KG1 (cell line): ENCODE measurements at places on chromosomes 2 and 18.

GRCh38 chr2:238155051-238155760 is 3.6 kb upstream of the ERFE start:
- no peak for DNase-seq

GRCh38 chr2:7012141-7012764 is 95.0 kb downstream of the RNF144A start:
- DNase-seq = no peak

- no peak for DNase-seq
Observed at GRCh38 chr2:5472673-5473072, 219.5 kb upstream of the SOX11 start.

- no peak for DNase-seq
Observed at GRCh38 chr2:23789012-23789411, 137.9 kb downstream of the ATAD2B start.

GRCh38 chr2:151971301-151972051 is 127.4 kb downstream of the CACNB4 start:
- DNase-seq = no peak

DNA sequence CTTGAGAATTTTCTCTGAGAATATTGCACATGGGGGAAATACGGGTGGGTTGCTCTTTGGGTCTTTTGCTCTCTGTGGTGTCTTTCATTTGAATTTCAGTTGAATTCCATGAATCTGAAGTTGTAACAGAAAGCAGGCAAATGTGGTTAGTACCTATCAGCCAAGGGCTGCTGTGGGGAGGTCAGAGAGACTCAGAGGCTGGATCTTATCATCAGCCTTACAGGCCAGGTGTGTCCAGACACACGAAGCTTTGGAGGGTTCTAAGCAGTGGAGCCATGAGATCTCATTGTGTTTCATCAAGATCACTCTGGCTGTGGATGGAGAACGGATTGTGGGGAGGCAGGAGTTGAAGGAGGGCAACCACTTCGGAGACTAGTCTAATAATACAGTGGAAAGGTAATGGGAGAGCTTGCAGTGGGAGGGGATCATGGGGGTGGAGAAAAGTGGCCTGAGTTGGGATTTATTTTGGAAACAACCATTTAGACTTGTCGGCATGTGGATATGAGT is 68.1 kb downstream of the GNAL start:
- no peak for DNase-seq

DNA sequence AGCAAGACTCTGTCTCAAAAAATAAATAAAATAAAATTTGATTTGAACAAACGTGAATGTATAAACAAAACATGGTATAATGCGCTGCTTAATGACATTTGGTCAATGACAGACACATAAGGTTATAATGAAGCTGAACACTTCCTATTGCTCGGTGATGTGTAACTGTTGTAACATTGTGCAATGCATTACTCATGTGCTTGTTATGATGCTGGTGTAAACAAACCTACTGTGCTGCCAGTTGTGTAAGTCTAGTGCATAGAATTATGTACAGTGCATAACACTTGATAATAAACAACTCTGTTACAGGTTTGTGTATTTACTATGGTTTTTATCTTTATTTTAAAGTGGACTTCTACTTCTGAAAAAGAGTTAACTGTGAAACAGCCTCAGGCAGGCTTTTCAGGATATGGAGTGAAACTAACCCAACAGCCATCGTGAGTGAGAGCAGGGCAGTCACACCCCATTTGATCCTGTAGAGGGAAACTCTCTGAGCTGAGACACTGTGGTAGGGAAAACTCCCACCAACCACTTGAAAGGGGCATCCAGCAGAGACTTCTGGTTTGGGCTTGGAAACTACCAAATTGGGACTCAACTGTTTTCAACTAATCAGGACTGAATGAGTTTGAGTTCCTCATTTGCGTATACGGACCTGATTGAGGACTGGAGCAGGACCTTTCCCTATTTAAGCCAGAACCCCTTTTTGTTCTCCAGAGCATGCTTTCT is 8.7 kb upstream of the RPRD1A start:
- DNase-seq = no peak

DNA sequence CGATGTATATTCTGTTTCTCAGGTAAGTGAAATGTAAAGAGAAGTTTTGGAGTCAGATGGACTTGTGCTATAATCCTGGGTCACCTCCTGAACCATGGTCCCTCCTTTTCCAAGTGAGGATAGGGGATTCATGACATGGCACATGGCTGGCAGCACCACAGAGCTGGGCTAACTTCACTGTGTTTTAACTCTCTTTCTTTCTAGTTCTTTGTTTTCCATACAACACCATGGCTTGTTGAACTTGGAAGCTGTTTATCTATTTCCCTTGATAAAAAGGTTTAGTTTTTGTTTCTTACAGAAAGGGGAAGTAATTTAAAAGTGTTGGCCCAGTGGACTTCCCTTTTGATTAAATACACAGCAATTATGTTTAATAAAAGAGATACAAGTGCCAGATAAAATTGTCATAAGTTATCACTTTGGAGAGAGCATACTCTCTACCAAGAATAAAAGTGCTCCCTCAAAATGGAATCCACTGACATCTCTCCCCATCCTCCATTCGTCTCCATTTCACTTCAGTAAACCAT is 90.4 kb downstream of the PLCL1 start:
- DNase-seq = no peak

GRCh38 chr2:159798376-159798725 is 343 bp upstream of the CD302 start:
- DNase-seq = no peak

DNA sequence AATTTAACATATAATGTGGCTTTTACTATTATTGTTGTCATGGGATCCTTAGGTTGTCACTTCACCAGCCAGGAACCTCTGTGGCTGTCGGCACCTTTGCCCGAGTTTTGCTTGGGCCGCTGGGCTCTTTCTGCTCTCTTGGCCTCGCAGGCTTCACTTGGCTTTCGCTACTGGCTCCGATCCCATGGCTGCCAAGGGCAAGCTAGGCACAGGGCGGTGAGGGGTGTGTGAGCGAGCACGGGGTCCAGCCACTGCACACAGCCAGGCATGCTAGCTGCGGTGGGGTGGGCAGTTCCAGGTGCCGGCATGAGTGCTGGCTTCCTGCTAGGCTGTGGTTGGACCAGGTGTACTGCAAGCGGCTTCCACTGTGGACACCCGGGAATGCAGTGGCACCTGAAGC is 23.4 kb upstream of the RAPGEF4 start:
- no peak for DNase-seq

GRCh38 chr2:108226564-108226963 is 13.2 kb upstream of the SULT1C3 start:
- DNase-seq = no peak

DNA sequence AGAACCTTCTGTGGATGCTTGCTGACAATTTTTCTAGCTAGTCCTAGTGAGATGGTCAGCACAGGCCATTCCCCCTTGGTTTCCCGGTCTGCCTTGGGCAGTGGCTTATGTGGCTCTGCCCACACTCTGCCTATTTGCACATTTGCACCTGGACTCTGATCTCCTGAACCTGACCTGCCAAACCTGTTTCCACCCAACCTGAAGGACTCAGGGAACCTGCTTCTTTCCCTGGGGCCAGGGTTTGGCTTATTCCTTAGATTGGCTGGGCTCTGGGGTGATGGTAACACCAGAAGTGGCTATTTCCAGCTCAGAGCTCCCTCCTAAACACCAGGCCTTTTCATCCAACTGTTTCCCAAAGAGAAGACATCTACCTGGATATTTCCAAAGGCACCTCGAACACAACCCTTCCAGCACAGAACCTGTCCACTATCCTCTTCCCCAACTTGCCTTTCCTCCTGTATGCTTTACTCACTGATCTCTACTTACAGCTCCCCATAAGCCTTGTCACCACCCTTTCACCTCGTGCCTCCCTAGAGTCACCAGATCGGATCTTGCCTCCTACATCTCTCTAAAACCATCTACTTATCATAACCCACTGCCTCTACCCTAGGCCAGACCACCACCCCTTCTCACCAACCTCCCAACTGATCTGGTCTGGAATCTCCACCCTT is 5.8 kb upstream of the MTA3 start:
- DNase-seq = no peak

DNA sequence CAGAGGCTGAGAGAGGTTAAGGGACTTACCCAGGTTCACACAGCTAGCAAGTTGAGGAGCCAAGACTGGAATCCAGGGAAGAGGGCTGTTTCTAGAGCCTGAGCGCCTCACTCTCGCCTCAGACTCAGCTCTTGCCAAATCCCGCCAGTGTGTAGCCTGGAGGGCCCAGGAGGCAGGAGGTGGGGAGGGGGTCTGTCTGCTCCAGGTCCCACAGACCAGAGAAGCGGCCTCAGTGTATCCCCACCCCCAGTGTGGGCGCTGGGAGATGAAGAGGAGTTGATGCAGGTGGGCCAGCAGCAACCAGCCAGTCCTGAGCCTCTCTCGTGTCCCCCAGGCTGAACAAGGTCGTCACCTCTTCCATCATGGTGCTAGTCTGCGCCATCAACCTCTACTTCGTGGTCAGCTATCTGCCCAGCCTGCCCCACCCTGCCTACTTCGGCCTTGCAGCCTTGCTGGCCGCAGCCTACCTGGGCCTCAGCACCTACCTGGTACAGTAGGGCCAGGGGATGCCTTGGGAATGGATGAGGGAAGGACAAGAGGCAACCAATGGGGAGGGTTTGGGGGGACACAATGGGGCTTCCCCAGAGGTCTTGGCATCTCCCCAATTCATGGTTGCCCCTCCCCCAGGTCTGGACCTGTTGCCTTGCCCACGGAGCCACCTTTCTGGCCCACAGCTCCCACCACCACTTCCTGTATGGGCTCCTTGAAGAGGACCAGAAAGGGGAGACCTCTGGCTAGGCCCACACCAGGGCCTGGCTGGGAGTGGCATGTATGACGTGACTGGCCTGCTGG is 5.2 kb upstream of the CTDSP1 start:
- DNase-seq = no peak

- no peak for DNase-seq
Observed at GRCh38 chr18:23565916-23566547, 20.3 kb downstream of the NPC1 start.

- no peak for DNase-seq
Observed at GRCh38 chr2:191977754-191978153, 130.9 kb upstream of the CAVIN2 start.

- no peak for DNase-seq
Observed at GRCh38 chr2:232980683-232981082, 32.4 kb downstream of the NGEF start.

GRCh38 chr18:57060814-57061213 is 86.1 kb upstream of the BOD1L2 start:
- DNase-seq = no peak

DNA sequence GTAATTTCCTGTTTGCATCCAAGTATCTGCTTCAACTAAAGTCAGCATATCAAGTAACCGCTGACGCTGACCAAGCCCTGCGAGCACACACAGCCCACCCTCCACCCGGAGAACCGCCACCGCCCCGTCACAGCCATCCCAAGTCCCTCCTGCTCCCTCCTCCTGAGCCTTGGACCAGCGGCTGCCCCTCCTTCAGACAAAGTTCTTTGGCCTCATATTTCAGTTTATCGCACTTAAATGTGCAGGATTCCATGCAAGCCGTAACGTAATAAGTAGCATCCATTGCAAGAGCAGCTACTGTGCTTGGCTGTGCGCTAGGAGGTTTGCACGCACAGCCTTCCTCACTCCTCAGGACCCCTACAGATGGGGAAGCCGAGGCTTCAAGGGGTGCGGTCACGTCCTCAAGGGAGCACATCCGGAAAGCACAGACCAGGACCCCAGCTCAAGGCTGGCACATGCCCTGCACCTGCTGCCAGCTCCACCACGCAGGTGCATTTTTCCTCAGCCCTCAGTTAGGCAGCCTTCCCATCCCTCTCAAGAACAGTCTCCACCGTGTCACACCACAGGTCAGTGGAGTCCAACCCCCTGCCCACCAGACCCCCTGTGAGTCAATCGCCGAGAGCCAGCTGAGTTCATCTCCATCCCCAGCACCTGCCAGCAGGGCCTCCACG is 17.1 kb downstream of the PXDN start:
- DNase-seq = no peak

DNA sequence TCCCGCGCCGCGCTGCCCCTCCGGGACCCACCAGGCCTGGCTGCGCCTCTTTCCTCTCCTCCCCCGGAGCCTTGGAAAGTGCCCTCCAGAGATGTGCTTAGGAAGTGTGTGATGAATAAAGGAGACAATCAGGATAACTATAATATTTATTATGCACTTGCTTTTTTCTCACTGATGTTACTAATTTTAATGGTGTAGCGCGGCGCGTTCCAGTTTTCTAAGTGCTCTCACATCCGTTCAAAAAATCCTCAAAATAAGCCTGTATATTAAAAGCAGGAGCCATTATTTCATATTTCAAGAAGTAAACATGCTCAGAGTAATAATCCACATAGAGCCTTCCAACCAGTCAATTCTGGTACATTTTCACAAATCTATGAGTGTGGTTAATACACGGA is 941 bp upstream of the MPPE1 start:
- no peak for DNase-seq
